Fibroblast of skin of scalp (primary cell): ENCODE measurements at places on chromosomes 6 and 20.

DNA sequence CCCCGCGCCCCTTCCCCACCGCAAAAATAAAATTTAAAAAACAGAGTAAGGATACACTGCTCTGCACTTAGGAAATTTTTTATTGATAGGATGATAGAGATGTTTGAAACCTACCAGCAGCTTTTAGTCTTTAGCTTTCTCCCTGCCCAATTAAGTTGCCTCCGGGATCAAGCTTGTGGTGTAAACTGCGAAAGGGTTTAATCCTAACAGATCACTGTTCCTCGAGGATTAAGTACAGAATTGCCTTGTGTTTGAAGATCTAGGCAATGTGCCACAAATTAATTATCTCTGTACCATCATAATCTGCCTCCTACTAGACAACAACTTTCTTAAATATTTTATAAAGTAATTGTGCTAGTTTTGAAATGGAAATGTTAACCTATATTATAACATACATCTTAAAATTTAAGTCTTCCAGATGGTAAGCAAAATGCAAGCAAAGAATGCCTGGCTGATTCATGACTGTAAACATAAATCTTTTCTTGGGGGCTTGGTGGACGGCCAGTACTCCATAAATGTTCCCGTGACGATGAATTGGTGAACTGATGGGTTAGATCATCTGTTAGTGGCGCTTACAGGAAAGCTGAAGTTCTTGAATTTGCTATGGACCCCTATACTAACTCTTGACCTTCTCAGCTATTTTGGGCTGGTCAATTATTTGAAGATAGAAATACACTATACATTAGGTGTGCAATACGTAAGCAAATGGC, 58.0 kb upstream of the ARHGAP18 start:
- DNase-seq: no peak

GRCh38 chr6:142279350-142280180, 22.2 kb upstream of the ADGRG6 start:
- DNase-seq: peak; percentile 33

DNA sequence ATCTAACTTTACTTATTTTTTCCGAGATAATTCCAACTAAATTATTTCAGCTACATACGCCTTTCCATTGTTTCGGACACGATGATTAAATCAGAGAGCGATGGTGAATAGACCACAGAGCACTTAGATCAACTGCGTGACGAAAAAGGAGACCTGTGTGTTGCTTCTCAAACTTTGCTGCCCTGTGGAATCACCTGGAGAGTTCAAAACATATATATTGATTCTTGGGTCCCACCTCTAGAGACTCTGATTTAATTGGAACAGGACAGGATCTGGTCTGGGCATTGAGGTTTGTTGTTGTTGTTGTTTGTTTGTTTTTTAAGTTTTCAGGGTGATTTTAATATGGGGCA, 401 bp upstream of the TNFRSF21 start:
- DNase-seq: no peak

DNA sequence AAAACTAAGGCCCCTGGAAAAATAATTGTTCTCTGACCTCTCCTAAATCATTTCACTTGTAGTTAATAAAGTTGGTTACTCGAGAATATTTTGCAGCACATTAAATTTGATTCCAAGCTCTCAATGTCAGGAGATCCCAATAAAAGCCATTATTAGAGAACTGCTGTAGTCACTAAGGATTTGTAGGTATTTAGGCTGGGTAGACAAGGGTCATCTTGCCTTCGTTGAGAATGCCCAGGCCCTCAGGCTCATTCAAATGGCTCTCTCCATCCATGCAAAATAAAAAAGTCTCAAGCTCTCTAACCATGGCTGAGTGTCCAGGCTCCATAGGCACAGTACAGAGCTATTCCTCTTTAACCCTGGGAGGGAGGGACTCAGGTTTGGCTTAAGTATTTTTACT, 117.0 kb upstream of the HMGCLL1 start:
- no peak for DNase-seq
